Aorta (tissue), 5 donors: ENCODE measurements at places on chromosomes 13 and 19.

DNA sequence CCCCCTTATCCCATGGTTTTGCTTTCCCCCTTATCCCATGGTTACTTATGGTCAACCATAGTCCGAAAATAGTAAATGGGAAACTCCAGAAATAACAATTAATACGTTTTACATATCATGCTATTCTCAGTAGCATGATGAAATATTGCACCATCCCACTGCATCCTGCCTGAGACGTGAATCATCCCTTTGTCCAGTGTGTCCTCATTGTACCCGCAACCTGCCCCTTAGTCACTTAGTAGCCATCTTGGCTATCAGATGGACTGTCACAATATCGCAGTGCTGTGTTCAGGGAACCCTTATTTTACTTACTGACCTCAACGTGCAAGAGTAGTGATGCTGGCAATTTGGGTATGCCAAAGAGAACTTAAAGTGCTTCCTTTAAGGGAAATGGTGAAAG lies 10.5 kb upstream of the NBEA start:
- DNase-seq = no peak

DNA sequence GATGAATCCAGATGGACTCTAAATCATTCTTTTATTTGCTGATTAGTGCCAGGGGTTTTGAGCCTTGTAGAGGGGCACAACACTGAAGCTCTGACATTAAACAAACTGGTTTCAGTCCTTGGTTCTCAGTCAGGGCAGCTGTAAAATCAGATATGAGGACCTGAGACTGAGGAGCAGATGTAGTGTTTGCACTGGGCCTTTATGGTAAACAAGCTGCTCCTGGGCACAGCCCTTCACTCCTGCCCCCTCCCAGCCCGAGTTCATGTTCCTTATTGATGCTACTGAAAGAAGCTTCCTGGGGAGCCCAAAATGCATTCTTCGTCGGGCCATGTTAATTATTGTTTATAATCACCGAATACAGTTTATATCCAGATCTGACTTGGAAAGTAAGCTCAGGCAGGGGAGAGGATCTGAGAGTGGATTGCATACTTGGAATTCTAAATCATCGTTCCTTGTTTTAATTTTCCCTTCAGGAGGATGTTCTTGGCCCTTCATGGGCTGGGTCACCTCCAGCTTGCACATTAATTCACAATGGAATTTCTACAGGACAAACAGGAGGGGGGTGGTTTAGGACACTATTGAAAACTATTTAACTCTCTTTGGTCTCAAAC lies 213.5 kb downstream of the FGF9 start:
- no peak for DNase-seq

DNA sequence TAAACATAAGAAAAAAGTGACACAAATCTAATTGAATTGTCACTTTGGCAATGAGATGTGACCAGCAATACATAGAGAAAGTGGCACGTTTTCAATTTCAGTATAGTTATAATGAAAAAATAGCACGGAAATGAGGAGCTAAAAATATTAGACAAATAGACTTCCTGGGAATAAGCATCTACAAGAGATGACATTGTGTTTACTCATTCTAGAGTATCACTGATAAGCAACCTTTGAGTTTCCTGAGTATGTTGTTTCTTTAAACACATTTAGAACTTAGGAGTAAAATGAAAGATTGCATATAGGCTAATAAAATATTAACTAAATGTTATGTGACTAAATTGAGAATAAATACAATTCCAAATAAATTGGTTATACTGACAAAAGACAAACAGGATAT lies 207.1 kb upstream of the SLITRK6 start:
- no peak for DNase-seq

DNA sequence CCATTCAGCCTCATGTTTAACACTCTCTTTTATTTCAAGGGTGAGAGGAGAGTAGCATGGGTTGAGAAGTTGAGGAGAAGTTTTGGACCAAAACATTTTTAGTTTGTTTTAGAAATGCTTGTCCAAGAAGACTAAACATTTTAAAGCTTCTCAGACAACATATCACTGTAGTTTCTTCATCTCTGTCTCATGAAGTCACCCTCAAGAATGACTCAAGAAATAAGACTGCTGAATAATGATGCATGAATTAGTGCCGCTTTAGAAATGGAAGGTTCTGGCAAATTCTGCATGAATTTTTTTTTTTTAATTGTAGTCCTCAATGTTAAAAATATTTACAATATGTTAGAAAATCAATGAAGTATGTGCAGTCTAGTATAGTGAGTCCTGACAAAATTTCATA lies 422.7 kb upstream of the ARGLU1 start:
- no peak for DNase-seq

GRCh38 chr13:46644816-46645215 lies 91.8 kb downstream of the LRCH1 start:
- DNase-seq = no peak

- DNase-seq = no peak
These were observed 31.2 kb upstream of the RCBTB2 start for GRCh38 chr13:48564056-48564455.
